GM13977 (cell line): ENCODE measurements at places on chromosomes 6 and 20.

DNA sequence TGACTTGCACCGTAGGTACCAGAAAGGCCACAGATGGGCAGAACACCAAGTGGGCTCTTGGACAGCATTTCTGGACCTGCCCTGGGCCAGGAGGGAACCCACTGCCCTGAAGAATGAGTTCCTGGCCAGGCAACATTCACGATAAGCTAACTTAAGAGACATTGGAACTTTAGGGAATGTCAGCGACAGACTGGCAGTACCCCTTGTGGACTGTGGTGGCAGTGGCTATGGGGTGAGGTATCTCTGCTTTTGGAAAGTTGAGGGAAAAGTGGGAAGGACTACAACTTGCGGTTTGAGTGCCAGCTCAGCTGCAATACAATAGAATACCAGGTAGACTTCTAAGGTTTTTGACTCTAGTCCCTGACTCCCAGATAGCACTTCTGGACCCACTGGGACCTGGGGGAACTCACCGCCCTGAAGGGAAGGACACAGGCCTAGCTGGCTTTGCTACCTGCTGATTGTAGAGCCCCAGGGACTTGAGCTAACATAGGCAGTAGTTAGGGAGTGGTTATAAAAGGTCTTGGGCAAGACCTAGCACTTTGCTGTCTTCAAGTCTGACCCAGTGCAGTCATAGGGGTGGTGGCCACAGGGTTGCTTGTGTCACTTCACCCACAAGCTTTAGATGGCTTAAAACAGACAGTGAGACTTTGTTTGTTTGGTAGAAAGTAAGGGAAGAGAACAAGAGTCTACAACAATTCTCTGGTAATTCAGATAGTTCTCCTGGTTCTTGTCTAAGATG, 617.6 kb downstream of the COL12A1 start:
- DNase-seq = no peak

GRCh38 chr6:35049900-35050756, 91.0 kb downstream of the TCP11 start:
- DNase-seq = no peak

- DNase-seq = no peak
Measured at GRCh38 chr6:26640806-26641205, 18.7 kb downstream of the ZNF322 start.

GRCh38 chr6:52552278-52552643, 24.6 kb downstream of the TRAM2 start:
- DNase-seq = peak; percentile 37

DNA sequence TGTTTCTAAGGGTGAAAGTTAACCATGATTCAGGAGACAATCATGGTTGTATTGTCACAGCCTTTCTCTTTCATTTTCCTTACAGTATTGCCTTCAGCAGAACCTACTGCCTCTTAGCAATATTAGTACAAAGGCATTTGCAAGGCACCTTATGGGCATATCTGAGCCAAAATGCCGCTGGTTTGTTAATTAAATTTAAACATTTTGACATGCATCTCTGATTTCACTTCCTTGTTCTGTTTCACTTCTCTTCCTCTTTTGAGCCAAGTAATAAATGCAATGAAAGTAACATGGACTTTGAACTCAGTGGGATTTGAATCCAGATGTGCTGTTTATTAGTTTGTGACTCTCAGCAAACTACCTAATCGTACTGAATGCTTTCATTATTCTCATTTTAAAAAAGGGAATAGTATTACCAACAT, 467.4 kb upstream of the CITED2 start:
- DNase-seq = peak; percentile 11

- DNase-seq = no peak
Measured at GRCh38 chr20:16474363-16474762, 98.9 kb downstream of the KIF16B start.

DNA sequence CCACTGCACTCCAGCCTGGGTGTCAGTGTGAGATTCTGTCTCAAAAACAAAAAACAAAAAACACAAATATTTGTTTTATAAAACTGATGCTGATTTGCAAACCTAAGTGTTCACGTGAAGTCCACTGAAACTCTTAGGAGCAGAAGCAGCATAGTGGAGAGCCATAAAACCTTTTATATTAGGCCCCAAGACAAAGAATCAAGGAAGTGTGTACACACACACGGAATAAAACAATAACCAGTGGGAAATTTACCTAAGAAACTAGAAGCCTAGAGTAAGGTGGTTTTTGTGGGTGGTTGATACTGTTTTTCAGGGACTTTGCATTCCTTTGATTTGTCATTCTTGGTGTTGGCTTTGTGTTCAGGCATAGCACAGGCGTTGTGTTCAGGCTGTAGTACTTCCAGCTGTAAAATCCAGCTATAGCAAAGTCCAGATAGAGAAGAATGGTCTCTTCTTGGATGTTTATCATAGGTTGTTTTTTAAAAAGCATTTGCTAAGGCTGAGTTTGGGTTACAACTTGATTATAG, 61.3 kb downstream of the ATRN start:
- DNase-seq = no peak

DNA sequence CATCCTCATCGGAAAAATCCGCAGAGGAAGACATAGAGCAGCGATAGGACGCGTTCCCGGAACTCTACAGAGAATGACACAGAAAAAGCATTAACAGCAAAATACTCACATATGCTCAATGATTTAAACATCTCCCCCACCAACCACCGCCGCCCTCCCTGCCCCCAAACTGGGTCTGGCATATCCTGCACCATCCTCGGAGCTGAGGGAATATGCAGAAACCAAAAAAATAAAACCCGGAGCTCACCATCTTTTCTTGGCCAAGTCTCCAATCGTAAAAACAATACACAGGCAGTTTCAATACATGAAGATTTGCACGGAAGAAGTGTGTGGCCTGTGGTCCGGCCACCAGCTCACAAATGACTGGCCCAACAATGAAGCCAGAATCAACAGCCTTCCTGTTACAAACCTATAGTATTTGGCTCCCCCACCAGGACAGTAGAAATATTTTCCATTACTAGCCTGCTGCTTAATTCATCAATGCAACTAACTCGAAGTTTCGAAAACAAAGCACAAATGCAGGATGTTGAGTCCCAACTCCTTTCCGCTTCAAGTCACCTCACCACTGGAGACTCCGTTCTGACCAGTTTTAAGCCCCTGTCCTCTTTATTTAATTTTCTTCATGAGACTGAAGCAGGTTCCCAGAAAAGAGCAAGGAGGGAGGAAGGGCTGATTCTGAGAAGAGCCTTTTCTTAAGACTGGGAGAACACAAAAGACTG, 103.2 kb upstream of the BEND6 start:
- peak; percentile 67 for DNase-seq

DNA sequence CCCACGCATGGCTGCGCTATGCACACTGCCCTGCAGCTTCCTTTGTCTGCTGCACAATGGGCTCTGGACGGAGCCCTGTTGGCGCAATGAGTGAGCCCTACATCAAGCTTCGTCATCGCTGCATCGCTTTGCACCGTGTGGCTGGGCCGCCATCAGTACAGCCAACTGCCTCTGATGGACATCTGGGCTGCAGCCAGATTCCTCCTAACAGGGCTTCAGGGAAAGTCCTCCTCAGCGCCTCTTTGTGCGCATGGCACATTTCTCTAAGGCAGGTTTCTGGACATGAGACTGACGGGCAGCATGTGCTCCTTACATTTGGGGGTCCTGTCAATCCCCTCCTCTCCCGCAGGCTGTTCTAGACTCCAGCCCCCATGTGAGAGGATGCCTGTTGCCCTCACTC, 29.7 kb upstream of the ANGPT4 start:
- no peak for DNase-seq

DNA sequence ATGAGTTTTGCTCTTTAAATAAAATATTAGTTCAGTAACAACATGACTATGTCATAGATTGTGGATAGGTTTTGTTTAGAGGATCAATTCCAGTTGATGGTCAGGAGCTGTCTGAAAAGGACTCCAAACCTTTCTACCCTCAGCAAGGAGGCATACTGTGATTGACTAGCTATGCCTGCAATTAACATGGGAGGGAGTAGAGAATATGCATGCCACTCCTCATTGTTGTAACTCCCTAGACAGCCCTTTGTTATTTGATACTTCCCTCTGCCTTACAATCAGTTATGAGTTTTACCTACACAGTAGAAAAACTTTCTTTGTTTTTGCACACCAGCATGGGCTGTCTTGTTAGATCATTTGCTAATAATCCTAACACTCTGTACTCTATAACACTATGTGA, 1418.5 kb downstream of the KHDRBS2 start:
- no peak for DNase-seq

- DNase-seq = peak; percentile 66
Measured at GRCh38 chr6:53306819-53307347, 41.9 kb downstream of the ELOVL5 start.

GRCh38 chr20:4926531-4927156, 74.7 kb downstream of the SLC23A2 start:
- no peak for DNase-seq

GRCh38 chr6:169921853-169922824, 170.7 kb downstream of the ERMARD start:
- no peak for DNase-seq

- no peak for DNase-seq
Measured at GRCh38 chr6:111941686-111942330, 68.6 kb upstream of the FYN start.

GRCh38 chr6:45105170-45105820, 222.8 kb upstream of the RUNX2 start:
- no peak for DNase-seq

GRCh38 chr6:64037427-64037826, 401.8 kb downstream of the PHF3 start:
- no peak for DNase-seq

- DNase-seq = peak; percentile 18
Measured at GRCh38 chr6:94751641-94752329, 825.5 kb upstream of the MANEA start.
